Glutamatergic neuron (in vitro differentiated cells): ENCODE measurements at places on chromosomes 7 and 10. TPM values are rescaled to one million over a fixed set of nuclear protein-coding genes. Genes with fewer than 3 reads are reported as not detected.

The OR2A25 gene
- total RNA-seq = not detected

The ADIRF gene
- not detected for total RNA-seq

The PALS2 gene
- total RNA-seq = 23.4 TPM

The ARHGEF35 gene
- 0.69 TPM for total RNA-seq

The CALHM3 gene
- not detected for total RNA-seq

The NDUFA5 gene
- 84.4 TPM for total RNA-seq

The FAM221A gene
- total RNA-seq = 23.2 TPM

The HOXA6 gene
- total RNA-seq = not detected
